ENCODE measurements at places on chromosomes 5 and 9.

DNA sequence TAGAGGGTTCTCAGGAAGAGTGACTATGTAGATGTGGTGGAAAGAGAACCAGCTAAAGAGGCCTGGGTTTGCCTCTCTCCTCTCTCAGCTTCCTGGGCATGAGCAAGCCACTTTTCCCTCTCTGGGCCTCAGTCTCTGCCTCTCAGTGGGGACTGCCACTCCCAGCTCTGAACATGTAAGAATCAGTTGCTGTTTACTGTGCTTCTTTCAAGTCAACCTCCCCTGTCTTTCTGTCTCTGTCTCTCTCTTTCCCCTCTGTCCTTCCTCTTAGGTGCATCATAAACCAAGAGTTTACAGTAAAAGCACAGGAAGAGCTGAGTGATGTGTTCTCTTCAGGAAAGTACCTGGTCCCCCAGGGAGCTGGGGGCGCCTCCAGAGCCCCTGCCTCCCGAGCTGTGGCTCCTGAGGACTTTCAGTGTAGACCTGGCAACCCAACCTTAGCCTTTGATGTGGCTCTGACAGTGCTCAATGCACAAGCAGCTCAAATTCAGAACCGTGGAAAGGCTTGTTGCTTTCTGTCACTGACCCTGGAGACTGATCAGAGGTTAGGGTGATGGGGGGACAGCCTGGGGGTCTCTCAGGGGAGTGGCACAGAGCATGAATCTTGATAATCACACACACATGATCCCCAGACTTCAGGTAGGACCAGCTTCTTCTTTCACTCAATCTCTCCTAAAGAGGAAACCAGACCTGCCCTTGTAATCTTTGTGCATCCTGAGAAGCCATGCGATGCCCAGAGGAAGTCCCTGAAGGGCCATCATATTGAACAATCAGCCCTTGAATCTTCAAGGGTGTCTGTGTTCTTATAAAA, 59.4 kb upstream of the TNFSF8 start:
- DNase-seq, result no peak

DNA sequence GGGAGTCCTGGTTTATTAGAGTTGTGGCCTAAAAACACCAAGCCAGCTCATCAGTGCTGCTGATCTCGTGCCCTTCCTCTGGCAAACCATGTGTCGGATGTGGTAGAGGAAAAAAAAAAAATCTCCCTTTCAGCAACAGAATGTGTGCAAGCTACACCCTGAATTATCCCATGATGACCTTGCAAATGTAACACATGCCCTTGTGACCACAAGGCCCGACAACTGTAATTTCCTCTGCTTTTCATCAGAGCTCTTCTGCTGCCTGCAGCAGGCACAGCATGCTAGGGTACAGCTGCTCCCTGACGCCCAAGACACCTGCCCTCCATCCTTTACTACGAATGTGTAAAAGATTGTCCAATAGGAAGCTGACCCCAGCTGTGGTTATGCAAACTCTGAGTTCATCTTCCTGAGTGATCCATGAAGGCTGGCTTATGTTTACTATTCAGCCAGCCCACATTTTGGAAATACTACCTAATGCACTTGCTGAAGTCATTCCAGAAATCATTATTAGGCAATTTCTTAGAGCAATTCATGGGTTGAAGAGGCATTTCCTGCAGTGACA, 14.6 kb upstream of the BNC2 start:
- no peak for DNase-seq

- no peak for DNase-seq
Observed at GRCh38 chr5:156109317-156110023, 217.5 kb upstream of the SGCD start.

- no peak for DNase-seq
Observed at GRCh38 chr5:136311999-136312398, 53.3 kb downstream of the TRPC7 start.

DNA sequence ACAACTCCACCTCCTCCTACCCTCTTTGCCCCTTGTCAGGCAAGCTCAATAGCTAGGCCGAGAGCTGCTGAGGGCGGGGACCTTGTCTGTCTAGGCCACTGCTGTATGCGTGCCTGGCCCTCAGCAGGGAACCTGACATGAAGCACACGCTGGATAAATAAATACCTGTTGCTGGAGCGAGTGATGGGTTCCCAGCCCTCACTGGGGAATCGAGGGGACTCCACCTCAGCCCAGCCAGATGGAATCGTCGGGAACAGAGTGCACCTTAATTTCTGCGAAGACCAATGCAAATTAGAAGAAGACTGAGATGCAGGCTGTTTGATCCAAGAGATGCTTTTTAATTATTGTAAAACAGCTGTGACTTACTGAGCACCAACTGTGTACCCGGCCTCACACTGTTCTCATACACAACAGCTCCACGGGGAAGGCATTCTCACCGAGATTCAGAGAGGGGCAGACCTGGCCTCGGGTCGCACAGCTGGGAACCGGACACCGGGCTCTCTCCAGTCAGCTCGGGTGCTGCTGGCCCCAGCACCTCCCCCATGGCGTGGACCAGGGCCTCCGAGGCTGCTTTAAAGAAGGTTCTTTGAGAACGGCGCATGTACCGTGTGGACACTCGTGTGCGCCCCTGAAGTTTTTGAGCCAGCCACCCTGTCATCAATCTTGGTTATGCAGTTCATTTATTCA, 109.7 kb upstream of the IER5L start:
- peak; percentile 87 for DNase-seq

DNA sequence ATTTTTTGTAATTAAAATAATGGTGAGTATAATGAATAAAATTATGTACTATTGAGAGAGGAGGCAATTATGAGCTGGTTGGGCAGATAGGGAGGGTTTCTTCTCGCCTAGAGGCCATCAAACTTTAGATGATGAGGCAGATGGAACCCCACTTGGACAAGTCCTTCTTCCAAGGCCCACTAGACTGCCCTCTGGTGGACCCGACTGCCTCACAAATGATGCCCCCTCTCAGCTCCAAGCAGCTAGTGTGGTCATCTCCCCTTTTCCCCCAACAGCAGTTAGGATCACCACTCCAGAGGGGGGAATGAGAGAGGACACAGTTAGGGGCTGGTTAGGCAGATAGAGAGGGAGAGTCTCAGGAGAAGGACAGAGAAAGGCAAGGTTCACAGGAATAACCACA, 348.0 kb upstream of the CDH18 start:
- no peak for DNase-seq

DNA sequence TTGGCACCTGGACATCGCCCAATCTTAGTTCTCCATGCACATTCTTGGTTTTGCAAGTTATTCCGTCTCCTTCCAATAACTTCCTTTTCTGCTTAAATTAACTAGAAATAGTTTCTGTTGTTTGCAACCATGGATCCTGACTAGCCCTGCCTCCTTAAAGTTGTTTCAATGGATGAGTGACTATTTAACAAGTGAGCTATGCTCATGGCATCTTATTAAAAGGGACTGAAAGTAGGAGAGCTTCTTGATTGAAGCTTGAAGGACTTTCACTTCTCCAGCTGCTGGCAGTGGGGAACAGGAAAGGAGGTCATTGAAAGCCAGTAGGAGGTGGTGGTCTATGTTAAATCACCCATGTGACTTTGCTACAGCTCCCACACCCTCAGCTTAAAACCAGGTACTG, 466.8 kb downstream of the ARHGEF28 start:
- no peak for DNase-seq

GRCh38 chr5:60177596-60177995, 284.1 kb upstream of the PDE4D start:
- DNase-seq, result no peak

- no peak for DNase-seq
Observed at GRCh38 chr5:179852993-179853547, 5.5 kb downstream of the MRNIP start.

DNA sequence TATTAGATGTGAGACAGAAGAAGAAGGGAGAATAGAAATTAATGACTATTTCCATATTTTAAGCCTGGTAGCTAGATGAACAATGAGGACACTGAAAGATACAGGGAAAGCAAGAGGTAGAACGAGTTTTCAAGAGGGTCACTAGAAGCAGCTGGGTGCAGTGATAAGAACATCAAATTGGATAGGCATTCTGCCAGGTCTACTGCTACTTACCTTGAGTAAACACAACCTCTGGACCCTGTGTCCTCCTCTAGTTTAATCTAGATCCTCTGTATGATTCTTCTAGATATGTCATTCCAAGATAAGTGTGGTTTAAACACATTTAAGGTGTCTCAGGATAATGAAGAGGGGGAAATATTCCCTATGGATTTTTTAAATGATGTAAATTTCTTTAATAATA, 31.2 kb downstream of the OTP start:
- DNase-seq, result peak; percentile 33
